ENCODE measurements at places on chromosomes 1 and 21.

DNA sequence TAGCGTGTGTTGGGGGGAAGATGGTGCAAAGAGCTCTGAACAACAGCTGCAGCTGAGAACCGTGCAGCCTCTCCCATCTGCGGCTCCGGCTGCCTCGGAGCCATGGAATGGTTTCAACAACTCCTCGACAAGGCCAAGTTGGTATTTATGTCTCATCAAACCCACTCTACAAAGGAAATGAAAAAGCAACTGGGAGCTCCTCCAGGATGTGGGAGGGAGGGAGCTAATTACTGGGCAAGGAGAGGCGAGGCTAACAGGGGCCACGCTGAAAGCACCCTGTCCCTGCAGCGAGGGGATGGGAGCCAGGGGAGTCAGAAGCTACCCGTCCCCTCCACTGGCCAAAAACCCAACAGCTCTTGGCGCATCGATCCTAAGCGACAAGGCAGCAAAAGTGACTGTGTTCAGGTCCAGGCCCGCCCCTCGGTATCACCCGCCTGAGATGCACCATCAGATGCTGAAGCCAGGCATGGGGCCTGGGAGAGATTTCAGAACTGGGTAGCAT, 63.1 kb downstream of the ACOT7 start:
- no peak for DNase-seq

DNA sequence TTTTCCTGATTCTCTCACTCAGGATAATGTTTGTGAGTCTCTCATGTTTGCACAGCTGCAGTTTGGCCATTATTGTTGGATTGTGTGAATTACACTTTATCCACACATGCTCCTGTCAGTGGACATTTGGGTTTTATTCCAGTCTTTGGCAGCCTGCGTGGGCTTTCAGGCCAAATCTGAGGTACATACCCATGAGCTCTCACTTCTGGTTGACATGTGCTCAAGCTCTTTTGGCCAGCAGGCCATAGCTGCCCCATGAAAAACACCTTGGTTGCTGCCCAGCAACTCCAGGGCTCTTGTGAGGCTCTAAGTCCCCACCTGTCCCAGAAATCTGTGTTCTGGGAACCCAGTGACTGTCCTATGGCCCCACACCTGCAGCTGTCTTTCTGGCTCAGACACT, 124.5 kb upstream of the GALNT2 start:
- no peak for DNase-seq

- DNase-seq = no peak
Measured at GRCh38 chr21:20377250-20377649, 621.0 kb upstream of the NCAM2 start.

DNA sequence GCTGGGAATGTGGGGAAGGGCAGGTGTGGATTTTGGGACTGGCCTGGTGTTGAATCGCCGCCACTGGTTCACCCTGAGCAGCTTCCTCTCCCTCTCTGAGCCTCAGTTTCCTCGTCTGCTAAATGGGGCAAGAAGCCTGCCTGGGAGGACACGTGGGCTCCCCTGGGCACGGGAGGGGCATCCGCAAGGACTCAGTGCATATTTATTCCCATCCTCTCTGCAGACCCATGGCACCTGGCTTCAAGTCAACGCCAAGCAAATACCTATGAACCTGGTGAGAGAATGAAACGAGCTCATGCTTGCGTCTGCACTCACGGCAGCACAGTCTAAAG, 234.4 kb downstream of the PTPRU start:
- DNase-seq = no peak

- DNase-seq = no peak
Measured at GRCh38 chr1:150311762-150312161, 9.6 kb upstream of the PRPF3 start.

DNA sequence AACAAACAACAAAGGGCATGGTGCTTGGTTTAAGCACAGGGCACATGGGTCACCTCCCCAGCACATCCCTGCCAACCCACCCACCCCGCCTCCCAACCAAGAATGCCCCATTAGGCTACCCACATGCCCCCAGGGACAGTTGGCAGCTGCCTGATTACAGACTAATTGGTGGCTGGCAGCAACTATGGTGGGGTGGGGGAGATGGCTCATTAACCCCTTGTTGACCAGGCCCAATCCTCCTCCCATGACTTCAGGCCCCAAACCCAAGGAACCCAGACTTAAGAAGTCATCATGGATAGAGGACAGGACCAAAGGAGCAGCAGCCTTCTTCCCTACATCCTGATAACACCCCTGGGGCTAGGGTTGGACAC, 1.3 kb downstream of the RIMS3 start:
- no peak for DNase-seq

DNA sequence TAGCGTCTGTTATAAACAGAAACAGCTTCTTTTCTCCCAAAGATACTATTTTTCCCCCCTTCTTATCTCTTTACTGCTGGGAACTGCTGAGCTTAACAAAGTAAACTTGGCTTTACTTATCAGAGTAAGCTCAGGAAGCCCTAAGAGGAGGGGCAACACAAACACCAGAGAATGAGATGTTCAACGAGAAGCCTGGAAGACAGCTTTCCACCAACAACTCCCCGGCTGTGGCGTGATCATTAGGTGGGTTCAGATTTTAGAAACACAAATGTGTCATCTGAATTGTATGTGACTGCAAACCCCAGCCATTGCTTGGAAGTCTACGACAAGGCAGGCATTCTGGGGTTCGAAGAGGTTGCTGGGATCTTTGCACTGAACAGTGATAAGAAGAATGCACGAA, 181.2 kb upstream of the ESRRG start:
- DNase-seq = no peak

All from SHP77 treated with DMSO at 0.1 percent for 48 hours (cell line).